ENCODE measurements at places on chromosomes 2 and 18.

- no peak for DNase-seq
These were observed 802.9 kb upstream of the KLHL29 start for GRCh38 chr2:22582107-22582506.

GRCh38 chr18:48265328-48265727, 143.9 kb downstream of the ZBTB7C start:
- no peak for DNase-seq

DNA sequence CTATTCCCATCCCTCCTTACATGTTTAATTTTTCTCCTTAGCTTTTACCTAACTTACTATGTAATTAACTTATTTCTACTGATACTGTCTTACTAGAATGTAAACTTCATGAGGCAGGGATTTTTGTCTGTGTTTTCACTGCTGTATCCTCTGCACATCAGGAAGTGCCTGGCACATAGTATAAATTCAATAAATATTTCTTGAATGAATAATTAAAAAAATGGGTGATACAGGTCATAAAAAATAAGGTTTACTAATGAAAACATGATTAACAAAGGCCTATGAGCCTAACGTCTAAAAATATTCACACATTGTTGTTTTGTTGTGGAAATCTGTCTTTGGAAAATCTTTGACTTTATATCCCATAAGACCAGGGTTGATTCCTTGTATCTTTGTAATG, 4.5 kb downstream of the RBKS start:
- no peak for DNase-seq

DNA sequence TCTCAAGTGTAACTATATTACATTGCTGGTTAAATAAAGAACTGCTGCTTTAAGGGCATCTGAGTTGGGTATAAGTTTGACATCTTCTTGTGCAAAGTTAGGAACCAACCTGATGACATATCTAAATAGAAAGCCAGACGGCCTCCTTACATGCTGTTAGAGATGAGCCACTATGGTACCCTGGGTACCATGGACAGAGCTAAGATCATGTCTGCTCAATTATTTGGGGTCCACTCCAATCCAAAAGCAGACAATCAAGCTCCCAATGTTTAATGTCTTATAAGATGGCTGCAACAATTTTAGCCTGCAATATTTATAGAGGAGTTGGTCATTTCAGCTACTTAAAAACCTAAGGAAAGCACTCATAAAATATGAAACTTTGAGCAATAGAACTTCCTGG, 86.2 kb downstream of the UPP2 start:
- no peak for DNase-seq

DNA sequence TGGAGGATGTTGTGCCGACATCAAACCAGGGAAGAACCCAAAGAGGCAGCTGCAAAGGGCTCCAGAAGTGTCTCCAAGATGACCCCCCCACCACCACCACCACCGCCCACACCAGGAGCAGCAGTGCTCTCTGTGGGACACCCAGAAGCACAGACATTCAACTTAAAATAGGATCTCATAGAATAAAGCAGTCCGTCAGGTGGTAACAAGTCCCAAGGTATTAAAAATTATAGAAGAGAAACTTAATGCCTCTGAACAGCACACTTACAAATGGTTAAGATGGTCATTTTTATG, 155.5 kb upstream of the ID2 start:
- DNase-seq: no peak

GRCh38 chr2:122145856-122146255, 390.4 kb downstream of the TSN start:
- no peak for DNase-seq

DNA sequence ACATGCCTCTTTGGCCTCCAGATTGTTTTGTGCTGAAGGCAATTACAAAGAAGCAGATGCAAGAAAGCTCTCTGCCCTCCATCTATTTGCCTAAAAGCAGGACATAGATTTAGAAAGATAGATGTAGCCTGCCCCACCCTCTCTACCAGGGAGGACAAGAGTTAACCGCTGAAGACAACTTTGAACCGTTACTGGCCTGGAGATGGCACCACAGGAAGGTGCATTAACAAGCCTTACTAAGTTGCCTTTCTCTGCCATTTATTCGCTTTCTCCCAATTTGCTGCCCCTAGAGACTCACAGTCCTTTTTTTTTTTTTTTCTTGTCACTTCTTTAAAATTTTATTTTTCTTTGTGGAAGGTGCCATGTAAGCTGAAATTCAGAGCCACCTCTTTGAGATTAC, 28.8 kb upstream of the RMDN2 start:
- no peak for DNase-seq

DNA sequence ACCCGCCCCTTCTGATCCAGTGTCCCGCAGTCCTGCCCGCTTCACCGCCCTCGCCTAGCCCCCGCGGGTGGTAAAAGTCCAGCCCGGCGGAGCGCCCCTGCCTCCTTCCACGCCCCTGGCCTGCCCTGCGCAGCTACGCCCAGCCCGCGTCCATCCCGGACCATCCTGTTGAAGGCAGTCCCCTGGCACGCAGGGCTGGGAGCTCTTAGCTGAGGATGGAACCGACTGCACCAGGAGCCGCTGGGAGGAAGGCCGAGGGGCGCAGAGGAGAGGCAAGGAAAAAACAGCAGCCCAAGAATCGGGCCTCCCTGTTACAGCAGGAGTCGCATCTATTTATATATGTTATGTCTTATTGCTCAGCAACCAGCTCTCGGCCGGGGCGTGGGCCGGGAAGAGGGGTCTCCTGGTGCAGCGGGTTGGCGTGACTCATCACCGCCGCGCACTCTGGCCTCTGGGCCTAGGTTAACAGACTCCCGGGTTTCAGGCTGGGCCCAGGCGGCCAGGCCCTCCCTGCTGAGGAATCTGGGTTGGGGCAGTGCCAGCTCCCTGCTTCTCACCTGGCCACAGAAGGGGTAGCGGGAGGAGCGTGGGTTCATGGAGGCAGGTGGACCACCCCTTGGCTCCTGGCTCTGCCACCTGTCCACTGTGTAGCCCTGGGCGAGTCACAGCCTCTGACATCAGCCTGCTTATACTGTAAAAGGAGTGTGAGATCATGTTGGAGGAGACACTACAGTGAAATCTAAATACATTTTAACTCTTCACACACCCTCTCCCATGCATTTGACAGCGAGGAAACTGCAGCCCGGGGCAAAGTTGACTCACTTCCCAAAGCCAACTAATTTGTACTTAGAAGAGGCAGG, 13.4 kb upstream of the MAP3K2 start:
- no peak for DNase-seq

DNA sequence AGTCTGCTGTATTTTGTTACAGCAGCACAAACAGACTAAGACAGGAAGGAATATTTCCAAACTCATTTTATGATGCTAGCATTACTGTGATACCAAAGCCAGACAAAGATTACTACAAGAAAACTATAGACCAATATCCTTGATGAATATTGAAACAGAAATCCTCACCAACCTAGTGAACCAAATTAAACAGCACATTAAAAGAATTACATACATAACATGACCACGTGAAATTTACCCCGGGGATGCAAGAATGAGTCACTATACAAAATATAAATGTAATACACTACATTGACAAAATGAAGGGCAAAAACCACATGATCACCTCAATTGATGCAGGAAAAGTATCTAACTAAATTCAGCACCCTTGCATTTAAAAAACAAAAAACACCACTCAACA, 112.6 kb downstream of the CHN1 start:
- no peak for DNase-seq

DNA sequence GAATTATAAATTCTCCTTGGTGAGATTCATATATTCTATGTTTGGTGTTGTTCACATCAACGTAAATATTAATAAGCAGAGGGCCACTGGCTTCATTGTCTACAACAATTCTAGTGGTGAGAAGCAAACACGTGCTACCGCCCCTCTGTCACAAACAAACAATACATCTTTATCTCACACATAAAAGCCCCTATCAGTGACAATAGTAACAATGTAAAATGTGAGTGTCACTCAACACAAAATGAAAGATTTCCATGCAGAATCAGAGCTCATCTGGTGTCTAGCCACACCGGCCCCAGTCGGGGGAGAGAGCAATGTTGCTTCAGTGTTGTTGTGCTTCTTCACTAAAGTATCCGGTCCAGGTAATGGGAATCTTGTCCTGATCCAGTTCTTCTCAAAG, 932.6 kb downstream of the SOCS6 start:
- DNase-seq: no peak

DNA sequence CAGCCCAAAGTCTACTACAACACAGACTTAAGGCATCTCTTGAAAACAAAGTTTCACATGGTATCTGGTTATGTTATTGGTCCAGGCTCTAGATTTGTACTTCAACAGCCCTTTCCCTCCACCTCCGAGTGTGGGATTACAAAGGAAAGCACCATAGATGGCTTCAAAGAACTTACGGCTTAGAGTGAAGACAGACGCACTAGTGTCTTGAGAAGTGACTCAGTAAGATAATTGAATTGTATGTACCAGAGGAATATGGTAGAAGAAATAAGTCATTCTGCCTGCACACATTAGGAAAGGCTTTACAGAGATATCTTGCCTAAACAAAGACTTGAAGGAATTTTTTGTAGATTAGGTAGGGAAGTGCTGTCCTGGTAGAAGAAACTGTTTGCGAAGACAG, 392.3 kb upstream of the TNP1 start:
- DNase-seq: no peak

- no peak for DNase-seq
These were observed 17.7 kb upstream of the HNRNPLL start for GRCh38 chr2:38620282-38620977.

DNA sequence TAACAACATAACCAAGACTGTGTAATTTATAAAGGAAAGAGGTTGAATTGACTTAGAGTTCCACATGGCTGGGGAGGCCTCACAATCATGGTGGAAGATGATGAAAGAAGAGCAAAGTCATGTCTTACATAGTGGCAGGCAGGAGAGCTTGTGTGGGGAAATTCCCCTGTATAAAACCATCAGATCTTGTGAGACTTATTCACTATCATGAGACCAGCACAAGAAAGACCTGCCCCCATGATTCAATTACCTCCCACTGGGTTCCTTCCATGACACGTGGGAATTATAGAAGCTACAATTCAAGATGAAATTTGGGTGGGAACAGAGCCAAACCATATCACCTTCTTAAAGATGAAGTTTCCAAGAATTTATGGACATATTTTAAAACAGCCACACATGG, 2.5 kb upstream of the IL36RN start:
- no peak for DNase-seq

DNA sequence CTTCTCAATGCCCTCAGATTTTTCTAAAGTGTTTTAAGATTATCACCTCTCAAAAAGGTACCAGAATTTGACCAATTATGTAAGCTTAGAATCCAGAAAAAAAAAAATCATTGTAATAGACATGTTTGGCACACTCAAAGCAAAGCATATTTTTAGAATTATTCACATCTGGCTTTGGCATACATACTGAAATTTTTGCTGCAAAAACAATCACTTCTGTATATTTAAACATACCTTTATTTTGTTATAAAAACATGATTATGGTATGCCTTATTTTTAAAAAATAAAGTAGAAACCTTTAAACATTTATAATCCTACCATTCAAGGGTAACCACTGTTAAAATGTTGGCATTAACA, 143.3 kb downstream of the ESCO1 start:
- no peak for DNase-seq

- DNase-seq: no peak
These were observed 61.5 kb upstream of the CYP20A1 start for GRCh38 chr2:203177361-203177760.

- DNase-seq: no peak
These were observed 244.2 kb downstream of the KLHL29 start for GRCh38 chr2:23628926-23629771.

DNA sequence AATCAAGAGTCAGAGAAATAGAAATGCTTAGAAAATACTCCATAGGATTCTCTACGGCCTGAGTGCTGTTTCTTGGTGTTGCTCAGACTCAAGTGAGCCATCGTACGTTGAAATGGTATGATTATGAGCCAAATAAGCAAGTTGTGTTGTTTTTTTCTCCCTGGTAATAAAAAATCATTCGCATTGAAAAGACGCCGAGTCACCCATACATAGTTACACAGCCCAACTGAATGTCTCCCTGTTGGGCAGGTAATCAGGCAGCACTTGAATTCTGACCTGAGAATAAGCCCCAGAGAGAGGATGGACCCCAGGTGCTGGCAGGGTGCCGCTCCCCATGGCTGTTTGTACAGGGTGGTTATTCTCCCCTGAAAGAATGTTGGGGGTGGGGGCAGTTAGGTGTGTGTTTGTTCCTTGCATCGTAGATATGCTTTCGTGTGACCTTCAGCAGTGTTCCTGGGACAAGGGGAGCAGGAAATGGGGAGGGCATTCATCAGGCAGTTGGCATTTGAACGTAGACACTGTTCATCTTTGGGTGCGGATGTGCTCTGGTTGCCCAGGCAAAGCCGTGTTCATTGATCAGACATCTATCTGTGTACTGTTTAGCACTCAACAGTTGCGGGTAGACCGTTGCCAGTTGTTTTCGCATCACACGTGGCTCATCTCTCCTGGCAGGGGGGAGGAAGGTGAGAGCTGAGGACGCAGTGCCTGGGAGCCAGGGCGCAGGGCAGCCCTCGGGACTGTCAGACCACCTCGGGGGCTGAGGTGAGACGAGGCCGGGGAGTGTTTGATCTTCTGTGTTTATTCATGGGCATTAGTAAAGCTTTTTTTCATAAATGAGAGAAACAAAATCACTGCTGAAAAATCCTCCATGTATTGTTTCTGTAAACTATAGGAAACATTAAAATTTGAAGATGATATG, 27.3 kb downstream of the MTCL1 start:
- no peak for DNase-seq

- DNase-seq: no peak
These were observed 748 bp upstream of the ZNF804A start for GRCh38 chr2:184597571-184597991.

DNA sequence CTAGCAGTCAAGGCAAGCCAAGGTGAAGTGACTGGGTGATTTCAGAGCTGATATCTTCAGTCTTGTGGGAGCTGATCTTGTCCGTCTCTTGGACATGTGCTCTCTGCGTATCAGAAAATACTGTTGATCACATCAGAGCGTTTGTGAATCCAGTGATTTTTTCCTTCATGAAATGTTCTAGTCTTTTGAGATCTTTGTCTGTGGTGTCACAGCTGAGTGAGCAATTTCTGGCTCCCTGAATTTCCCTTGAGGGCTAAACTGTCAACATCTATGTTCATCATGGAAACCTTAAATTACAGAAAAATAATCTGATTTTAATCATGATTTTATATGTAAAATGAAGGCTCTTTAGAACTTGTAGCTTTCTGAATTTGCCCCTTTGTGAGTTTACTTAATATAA, 432.0 kb downstream of the CCDC85A start:
- no peak for DNase-seq

DNA sequence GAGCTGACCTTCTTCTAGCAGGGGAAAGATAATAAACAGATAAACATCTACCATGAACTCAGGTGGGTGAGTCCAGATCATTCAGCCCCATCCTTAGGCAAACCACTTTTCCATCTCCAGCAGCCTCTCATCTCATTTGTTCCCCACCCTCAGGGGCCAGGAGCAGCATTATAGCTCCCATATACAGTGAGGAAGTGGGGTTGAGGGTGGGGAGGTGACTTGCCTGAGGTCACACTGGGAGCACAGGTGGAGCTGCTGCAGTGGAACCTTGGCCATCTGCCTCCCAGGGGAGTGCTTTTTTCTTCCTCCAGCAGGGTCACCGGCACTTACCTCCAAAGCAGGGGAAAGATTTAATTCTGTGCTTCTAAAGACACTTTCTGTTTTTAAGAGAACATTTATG, 212.5 kb upstream of the SMAD2 start:
- no peak for DNase-seq
